ENCODE measurements at places on chromosomes 11 and 22.

GRCh38 chr11:47305734-47306483, 36.0 kb downstream of the MADD start:
- DNase-seq, result no peak

GRCh38 chr11:9629064-9629463, 34.8 kb upstream of the SWAP70 start:
- no peak for DNase-seq

DNA sequence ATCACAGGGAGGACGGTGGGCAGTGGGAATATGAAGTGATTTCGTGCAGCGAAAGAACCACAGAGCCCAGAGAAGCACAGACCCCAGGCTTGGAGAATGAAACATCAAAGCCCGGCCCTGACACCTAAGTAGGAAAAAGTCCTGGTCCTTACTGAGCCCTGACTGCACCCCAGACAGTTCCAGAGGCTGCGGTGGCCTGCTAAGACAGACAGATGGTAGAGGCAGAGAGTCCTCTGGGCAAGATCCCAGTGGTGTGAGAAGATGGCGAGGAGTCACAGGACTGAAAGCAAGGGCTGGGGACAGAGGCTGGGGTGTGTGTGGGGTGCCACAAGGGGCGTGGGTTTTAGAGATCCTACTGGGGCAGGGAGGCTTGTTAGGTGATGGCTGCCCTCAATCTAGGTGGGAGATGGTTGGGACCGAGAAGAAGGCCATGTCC, 3.7 kb downstream of the CBX6 start:
- DNase-seq, result no peak

GRCh38 chr11:13836666-13837065, 125.9 kb upstream of the SPON1 start:
- no peak for DNase-seq

DNA sequence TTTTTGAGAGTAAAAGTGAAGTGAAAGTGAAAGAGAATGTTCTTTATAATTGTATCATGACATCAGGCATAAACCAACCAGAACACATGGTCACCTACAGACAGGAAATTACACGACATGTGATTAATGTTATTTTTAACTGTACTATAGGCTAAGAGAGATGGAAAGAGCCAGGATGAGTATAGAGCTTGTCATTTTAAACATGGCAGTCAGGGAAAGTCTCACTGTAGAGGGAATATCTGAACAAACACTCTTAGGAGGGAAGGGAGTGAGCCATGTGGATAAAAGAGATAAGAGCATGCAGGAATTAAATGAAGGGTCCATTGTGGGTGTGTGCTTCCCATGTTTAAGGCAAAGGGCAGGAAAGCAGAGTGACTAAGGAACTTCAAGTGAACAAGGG, 599.1 kb upstream of the FAT3 start:
- no peak for DNase-seq

DNA sequence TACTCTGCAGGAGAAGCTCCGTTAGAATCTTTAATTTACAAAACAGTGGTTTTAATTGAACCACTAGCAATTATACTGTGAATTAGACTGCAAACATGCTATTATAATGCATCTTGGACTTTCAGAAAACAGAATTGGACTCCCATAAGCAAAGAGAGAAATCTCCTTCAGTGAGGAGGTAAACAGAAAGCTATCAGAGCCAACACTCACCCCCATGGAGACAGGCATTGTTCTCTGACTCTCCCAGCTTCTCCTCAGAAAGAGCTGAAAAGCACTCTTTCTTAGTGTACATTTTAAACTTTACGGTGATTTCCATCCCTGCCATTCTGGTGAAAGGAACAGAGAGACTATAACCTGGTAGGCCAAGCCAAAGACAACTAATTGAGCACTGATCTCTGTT, 176.9 kb downstream of the GRIA4 start:
- no peak for DNase-seq

DNA sequence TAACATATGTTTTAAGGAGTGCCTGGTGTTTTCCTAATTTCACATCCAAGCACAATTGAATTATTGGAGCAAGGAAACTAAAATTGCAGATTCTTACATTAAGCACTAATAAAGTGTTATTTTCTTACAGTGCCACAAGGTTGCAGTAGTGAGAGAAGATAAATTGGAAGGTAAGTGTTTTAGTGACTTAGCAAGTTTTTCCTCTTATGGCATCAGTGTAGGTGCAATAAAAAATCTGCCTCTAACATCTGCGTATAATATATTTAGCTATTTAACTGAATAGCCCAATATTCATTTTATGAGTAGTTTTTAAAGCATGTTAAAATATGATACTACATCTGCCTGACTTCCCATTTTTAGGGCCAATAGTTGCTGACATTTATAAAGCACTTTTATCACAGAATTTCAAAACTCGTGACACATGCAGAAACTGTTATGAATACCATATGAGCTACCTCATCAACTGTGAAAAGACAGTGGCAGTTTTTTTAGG, 19.0 kb downstream of the POLD3 start:
- peak; percentile 23 for DNase-seq

- DNase-seq, result peak; percentile 9
Observed at GRCh38 chr11:24386546-24387397, 110.1 kb upstream of the LUZP2 start.

DNA sequence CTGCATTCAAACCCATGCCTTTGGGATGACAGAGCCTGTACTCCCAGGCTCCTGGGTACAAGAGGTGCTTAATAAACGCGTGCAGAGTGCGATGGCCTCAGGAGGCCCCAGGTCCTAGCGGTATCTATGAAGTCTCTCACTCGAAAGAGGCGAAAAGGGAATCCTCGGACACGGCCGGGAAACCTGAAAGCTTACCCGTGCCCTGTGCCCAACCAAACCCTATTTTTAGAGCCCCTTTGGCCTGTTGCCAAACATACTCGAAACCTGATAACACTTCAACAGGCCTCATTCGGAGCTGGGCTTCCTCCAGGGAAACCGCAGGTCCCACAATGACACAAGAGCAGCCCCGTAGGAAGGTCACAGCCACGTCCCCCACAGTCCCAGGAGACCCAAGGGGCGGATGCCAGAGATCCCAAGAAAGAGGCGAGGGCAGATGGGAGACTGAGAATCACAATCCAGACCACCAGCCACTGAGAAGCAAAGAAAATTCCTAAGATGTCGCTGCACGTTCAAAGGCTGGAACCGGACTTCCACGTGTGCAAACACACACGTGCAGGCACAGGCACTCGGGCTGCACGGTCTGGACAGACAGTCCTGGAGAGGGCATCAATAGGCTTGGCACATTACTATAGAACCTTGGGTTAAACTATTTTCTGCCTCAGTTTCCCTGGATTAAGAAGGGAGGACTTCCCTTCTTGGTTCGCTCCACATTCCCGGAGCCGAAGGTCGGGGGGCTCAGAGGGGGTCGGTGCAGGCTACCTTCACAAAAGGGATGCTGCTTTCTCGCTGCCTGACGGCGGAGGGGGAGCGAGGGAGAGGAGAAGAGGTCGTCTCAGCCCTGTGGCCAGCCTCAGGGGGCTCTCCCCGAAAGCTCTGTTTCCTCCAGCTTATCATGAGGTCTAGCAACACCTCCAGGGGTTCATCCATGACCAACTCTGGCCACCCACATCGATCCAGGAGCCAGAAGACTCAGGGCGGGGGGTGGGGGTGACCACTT, 8.2 kb downstream of the PDGFB start:
- peak; percentile 66 for DNase-seq

DNA sequence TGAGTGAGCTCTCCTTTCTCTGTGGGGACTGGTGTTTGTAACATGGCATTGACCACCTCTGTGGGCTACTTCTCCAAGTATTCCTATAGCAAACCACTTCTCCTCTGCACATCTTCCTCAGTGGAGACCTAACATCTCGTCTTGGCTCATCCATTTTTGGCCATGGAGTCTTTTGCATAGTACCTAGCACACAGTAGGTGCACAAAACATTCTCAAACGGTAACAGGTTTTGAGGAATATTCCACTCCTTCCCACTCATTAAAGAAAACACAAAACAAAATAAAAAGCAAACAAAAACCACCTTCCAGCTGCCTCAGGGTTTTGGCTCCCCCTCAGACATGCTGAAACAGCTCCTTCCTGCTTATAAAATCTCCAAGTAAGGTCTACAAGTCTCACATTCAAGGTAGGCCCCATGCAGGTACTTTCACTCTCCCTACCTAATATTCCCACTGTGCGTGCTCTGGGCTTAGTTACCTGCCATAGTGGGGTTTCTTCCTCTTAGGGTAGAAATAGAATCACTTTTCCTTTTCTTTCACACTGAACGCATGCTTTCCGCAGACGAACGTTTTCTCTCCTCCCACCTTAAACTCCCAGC, 132.4 kb downstream of the RBFOX2 start:
- no peak for DNase-seq

DNA sequence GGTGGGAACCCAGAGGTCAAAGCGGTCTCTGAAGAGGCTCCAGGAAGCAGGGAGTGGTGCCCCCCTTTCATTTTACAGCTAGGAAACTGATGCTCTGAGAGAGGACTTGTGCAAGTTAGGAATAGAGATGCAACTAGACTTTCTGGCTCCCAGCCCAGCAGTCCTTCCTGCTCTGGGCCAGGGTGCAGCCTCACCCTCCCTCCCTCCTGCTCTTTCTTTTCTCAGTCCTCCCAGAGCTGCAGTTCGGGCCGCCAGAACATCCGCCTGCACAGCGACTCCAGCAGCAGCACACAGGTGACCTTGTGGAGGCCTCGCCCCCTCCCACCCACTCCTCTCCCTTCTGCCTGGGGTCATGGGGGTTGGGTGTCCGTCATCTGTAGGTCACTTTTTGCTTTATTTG, 51.5 kb downstream of the LHFPL7 start:
- peak; percentile 73 for DNase-seq

DNA sequence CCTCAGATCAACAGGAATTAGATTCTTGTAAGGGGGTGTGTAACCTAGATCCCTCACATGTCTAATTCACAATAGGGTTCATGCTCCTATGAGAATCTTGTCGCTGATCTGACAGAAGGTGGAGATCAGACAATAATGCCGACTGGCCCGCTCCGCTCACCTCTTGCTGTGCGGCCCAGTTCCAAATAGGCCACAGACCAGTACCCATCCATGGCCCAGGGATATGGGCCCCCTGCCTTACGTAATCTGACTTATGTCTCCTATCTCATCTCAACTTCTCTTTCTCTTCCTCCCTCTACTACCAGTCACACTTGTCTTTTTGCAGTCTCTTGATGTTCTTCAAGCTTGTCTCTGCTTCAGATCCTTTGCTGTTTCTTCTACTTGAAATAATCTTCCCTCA, 70.0 kb downstream of the CWF19L2 start:
- no peak for DNase-seq

DNA sequence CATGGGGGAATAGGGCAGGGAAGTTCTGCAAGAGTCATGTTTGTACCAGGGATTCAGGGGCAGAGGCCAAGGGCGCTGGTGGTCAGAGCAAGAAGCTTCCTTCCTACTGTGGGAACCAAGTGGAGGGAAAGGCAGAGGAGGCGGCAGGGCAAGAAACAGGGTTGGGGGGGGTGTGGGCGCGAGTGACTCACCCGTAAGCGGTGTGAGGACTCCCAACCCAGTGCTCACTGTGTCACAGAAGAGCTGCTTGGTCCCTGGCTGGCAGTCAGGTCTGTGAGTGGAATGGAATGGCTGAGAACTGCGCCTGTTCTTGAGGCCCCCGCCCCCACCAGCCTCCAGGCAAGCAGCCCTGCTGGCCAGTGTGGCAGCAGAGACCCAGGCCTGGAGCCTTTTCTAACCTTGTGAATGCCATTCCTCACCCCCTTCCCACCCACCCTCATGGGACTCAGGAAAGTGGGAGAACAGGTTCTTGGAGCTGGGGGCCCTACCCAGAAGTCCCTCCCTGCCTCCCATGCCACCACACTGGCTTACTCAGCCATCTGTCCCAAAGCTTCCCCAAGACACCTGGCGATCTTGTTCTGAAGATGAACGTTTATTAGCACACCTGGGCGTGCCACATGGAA, 4.7 kb downstream of the LRRC10B start:
- DNase-seq, result no peak

DNA sequence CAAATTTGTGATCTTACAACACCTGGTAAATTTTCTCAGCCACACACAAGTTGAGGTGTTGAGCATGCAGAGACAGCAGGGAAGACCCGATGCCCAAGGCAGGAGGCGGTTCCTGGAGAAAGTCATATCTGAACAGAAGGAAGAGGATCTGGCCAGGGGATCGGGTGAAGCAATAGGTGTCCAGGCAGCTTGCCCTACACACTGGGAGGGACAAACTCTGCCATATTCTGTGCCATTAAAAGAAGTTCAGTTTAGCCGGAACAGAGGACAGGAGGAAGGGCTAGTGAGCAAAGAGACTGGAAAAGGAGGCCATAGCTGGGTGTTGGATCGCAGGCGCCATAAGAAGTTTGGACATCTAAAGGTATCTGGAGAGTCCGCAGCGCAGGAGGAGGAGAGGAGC, 76.5 kb downstream of the TMPRSS5 start:
- no peak for DNase-seq

DNA sequence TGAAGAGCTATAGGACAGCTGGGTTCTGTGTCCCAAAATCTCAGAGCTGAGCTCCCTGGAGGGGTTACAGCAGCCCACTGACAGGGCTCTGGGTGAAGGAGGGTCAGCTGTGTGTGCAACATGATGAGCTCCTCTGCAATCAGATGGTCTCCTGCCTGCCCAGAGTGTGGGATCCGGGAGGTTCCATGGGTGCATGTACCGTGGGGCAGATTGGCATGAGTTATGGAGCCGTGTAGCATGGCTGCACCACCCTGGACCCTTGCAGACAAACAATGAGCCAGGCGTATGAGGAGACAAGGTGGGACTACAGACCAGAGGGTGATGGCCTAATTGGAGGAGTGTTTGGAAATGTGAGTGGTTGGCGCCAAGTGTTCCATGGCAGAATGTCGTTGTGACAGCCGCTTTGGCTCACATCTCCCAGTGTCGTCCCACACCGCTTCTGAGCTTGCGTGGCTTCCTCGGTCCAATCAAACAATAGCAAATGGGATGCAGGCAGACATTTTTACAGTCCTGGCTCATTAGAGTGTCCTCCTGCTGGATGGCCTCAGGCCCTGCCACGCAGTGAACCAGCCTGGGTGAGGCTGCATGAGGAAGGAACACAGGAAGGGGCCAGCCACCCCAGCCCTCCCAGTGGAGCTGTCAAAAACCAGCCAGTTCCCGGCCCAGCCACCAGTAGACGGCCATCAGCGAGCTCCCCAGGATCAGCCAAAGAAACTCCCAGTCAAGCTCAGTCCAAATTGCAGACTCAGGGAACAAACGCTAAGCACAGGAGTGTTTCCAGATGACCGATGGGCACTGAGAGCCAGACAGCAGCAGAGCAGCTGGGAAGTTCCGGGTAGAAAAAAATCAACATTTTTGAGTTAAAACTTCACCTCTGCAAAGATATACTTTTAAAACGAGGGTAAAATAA, 1066.9 kb downstream of the BRD1 start:
- no peak for DNase-seq

DNA sequence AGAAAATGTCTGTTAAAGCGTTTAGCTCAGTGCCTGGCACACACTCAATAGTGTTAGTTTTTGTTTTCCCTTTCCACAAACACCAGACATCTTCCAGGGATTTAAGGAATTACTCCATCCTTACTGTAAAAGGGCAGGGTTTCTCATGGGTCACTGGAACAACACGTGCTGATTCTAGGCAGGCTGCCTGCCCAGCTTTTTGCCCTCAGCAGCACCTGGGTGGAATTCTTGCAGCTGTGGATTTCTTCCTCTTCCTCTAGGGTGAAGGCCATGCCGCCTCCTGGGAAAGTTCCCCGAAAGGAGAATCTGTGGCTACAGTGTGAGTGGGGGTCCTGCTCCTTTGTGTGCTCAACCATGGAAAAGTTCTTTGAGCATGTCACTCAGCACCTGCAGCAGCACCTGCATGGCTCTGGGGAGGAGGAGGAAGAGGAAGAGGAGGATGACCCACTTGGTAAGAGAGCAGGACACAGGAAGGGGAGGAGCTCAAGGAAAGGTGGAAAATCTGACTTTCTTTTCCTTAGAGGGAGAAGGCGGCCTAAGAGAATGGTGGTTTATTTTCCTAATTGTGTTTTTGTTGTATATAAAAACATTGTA, 5.4 kb downstream of the HINFP start:
- no peak for DNase-seq
